ENCODE measurements at places on chromosomes 11 and 22.
A peak's percentile ranks its signal among the peaks of the same experiment; 100 is the strongest.

DNA sequence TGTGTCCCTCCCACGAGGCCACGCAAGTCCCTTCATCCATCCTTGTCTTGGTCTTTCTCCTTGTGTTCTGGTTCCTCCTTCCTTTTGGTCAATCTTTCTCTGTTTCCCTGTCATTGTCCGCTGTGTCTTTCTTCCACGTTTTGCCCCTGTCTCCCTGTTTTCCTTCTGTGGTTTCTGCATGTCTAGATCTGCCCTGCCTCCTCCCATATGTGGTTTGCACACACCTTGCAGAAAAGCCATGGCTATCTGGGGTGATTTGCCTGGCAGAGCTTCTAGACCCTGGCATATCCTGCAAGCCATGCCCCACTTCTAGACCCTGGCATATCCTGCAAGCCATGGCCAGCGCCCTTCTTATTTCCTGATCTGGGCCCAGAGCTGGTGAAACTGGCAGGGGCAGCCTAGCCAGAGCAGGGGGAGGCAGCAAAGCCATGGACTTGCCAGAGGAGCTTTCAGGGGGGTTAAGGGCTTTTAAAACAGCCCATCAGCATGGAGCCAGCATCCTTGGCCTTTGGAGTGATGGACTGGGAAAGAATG lies 131.6 kb upstream of the NECTIN1 start:
- no peak for DNase-seq

DNA sequence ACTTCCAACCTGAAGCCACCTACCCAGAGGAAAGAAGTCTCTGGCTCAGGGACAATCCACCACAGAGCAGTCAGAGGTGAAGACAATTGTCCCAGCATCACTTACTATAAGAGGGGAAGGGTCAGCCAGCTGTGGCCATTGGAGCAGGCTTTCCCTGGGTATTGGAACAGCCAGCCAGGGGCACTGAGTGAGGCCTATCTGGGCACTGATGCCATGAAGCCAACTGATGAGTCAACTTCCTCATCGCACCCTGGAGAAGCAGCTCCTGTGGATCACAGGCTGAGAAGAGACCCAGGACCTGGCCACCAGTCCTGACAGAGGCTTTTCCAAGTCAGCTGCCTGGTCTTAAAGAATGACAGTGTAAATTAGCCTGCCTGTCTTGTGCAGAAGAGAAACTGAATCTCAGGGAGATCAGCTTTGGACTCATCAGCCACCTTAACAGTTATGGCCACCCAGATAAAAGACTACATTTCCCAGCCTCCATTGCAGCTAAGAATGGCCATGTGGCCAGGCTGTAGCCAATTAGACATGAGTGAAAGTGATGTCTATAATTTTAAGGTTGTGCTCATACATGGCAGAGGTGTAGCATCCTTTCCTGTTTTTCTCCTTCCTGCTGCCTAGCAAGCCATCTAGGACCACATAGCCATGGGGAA lies 19.0 kb downstream of the CHST1 start:
- no peak for DNase-seq

- DNase-seq, result no peak
Observed at GRCh38 chr11:45457649-45458048, 171.5 kb upstream of the SYT13 start.

DNA sequence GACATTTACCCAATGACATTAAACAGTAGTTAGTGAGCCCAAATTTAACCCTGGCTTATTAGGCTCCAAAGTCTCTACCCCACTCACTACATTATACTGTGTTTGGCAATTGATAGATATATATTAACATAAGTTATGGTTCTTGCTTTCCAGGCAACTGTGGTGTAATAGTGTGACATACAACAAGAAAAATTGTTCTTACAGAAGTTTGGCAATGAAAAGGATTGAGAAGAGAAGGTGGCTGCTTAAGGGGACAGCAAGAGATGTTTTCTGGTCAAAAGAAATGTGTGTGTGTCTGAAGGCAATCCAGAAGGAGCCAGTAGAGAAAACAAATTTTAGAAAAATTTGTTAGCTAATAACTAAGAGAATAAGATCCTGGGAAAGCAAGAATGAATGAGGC lies 132.4 kb downstream of the SWAP70 start:
- no peak for DNase-seq

GRCh38 chr11:64340671-64341335 lies 799 bp downstream of the CCDC88B start:
- DNase-seq, result peak; percentile 86

DNA sequence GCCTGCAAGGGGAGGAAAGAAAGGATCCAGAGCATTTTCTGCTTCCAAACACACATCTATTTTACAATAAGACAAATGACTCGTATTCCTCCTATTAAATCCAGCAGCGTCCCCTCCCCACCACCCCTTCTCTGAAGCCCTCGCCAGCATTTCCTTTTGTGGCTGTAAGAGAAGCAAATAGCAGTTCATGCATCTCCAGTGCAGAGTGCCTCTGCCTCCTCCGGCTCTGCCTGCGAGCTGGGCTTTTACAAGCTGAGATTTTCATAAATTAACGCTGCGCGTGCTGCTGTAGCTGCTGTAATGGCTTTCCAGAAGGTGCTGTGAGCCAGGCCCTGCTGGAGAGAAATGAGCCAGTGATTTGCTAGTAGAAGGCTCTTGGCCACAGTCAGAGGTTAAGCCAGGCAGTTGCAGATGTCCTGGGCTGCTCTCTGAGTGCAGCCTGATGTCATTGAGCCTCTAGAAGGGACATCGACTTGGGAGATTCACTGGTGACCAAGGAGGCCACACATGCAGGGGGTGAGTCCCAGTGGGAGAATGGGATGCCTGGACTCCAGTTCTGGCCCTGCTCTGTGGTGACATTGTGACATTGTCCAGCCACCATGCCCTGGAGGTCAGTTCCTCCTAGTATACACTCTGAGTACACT lies 134.5 kb upstream of the NAV2 start:
- no peak for DNase-seq

DNA sequence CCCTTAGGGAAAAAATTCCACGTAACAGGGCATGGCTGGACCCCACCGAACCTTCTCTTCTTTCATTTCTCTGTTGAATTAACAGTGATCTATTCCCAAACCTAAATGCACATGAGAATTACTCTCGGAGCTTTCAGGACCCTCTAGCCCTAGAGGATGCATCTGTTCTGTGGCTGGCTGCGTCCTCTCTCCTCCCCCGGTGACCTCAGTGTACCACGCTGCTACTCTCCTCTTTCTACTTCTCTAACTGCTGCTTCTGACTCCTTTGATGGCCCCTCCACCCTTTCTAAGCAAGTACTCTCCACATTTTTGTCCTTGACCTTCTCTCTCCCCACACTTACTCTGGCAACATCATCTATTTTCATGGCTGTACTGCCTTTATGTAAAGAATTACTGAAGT lies 12.1 kb upstream of the APOA1 start:
- no peak for DNase-seq

DNA sequence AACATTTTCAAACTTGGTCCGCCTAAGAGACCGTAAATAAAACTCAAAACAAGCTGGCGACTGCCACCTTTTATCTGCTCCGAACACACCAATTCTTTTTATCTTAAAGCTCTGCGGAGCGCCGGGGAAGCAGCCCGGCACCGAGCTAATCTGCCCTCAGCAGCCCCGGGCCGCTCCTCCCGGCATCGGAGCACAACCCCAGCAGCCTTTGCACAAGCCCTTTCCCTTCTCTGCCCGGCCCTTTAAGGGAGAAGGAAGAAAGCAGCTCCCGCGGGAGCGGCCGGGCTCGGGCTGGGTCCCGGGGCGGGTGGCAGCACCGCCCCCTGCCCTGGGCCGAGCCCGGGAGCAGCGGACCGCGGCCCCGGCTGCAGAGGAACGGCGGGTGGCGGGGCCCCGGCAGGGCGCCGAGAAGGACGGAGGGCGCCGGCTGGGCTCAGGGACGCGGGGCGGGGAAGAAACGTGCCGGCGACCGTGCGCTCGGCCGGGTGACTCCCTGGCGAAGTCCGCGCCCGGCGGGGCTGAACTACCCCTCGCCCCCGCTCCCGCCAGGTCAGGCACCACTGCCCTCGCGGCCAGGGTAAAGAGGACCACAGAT lies 133.6 kb upstream of the C11orf58 start:
- peak; percentile 18 for DNase-seq

- no peak for DNase-seq
Observed at GRCh38 chr11:101914341-101914737, 471 bp upstream of the CEP126 start.

GRCh38 chr11:131518305-131518838 lies 148.0 kb downstream of the NTM start:
- no peak for DNase-seq

DNA sequence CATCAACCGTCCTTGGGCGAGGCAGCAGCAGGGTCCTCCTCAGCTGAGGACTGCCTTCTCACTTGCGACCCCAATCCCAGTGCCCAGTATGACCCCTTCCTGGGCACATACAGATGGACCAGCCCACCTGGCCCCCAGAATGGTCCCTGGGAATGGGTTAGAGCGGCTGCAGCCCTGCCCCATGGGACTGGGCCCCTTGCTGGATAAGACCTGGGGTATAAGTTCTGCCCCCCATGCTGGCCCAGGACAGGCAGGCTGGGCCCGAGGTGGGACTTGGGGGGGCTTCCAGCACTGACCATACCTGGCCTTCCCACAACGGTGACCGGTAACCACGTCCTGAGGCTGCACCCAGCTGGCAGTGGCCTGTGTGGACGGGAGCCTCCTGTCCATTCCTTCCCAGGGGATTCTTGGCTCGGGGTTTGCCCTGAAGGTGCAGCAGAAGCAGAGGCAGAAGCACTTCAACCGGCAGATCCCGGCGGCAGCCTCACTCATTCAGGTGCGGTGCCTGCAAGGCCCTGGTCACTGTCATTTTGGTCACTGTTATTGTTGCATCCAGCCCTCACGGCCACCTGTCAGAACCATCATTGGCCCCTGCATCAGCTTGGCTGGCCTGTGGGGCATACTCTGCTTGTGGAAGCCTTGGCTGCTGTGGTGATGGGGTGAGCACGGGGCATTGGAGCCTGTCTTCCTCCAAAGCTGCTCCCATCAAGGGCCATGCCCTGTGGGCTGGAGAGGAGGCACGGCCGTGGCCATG lies 114.8 kb downstream of the KCNQ1OT1 start:
- no peak for DNase-seq

GRCh38 chr22:27492566-27493201 lies 308.9 kb downstream of the MN1 start:
- no peak for DNase-seq

GRCh38 chr22:24550902-24551435 lies 4.0 kb downstream of the GUCD1 start:
- no peak for DNase-seq

- DNase-seq, result no peak
Observed at GRCh38 chr11:65660038-65660437, 2.7 kb downstream of the RELA start.

DNA sequence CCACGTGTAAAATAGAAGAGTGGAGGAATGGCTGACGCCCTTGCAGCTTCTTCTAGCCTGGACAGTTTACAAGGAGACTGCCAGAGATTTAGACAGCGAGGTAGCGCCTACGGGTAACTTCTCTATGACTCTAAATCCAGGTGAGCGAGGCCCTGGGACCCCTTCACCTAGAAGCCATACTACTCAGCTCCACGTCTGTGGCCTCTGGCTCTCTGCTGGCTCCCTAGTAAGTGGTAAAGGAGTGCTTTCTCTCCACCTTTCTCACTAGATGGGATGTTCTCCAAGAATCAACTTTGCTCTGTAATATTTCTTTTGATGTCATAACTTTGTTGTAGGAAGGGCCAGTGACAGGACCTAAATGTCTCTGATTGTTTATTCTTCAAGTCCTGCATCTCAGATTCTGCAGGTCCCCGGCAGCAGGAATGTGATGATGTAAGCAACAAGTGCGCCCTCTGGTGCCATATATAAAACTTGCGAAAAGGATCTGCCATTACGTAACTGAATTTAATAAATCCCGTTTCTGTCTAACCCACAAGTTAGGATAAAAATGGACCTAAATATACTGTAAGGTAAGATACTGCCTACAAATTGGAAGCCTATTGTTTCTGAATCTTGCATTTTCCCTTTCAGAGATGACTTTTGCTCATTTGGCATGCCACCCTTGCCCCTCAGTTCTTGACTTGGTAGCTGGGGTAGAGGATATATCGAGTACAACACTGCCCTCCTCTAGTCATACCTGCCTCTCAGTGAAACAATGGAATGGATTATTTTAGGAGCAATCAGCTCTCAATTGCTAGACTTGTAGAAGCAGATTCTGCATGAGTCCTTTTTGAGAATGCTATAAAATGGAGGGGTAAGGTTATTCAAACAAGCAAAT lies 11.0 kb upstream of the PTPN5 start:
- DNase-seq, result peak; percentile 67

GRCh38 chr22:33666961-33667619 lies 253.2 kb downstream of the LARGE1 start:
- DNase-seq, result no peak

- DNase-seq, result peak; percentile 10
Observed at GRCh38 chr11:130340671-130341319, 26.1 kb upstream of the ZBTB44 start.

- DNase-seq, result no peak
Observed at GRCh38 chr22:24834845-24835570, 29.0 kb downstream of the SGSM1 start.

GRCh38 chr22:46091277-46091977 lies 58.9 kb upstream of the PPARA start:
- DNase-seq, result no peak

- DNase-seq, result no peak
Observed at GRCh38 chr11:132037467-132037862, 667.0 kb downstream of the NTM start.

DNA sequence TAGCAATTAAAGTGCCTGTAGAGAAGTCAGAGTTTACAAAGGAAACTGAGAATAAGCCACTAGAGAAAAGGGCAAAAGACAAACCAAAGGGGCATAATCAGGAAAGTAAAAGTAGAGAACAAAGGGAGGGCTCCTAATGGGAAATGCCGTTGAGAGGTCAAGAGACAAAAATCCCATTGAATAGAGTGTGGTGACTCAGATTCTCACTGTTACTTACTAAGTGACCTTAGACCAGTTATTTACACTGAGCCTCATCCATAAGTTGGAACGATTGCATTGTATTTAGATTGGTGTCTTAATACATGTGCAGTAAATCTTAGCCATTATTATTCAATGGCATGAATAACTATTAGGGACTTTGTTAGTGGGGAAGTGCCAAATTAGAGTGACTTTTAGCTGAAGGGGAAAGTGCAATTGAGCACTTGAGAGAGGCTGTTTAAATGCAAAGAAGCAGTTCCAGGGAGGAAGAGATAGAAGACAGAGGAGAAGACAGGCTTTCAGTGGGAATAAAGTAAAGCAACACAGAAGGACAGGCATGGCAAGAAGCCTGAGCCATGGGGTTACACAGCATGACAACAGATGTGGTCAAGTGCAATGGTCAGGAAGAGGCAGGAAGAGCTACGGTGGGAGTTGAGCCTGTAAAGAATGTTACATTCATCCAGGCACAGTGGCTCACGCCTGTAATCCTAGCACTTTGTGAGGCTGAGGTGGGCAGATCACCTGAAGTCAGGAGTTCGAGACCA lies 82.6 kb downstream of the UBASH3B start:
- no peak for DNase-seq

- DNase-seq, result no peak
Observed at GRCh38 chr22:35363566-35364086, 17.3 kb upstream of the HMOX1 start.

- no peak for DNase-seq
Observed at GRCh38 chr22:39350757-39351688, 1.2 kb downstream of the SYNGR1 start.

DNA sequence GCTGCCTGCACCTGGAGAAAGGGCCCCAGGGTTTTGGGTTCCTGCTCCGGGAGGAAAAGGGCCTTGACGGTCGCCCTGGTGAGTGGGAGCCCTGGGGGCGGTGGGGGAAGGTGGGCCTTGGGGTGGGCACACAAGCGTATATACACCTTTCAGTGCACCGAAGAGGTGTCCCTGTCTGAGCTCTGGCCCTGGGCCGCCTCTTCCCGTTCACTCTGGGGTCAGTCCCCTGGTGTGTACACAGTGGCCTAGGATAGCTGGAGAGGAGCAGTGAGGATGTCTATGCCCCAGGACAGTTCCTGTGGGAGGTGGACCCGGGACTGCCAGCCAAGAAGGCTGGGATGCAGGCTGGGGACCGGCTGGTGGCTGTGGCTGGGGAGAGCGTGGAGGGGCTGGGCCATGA lies 2.8 kb downstream of the NHERF4 start:
- DNase-seq, result no peak

Data from activated naive CD4-positive, alpha-beta T cell treated with anti-CD3 and anti-CD28 coated beads for 36 hours (primary cell).